ENCODE measurements at places on chromosomes 4 and X.

DNA sequence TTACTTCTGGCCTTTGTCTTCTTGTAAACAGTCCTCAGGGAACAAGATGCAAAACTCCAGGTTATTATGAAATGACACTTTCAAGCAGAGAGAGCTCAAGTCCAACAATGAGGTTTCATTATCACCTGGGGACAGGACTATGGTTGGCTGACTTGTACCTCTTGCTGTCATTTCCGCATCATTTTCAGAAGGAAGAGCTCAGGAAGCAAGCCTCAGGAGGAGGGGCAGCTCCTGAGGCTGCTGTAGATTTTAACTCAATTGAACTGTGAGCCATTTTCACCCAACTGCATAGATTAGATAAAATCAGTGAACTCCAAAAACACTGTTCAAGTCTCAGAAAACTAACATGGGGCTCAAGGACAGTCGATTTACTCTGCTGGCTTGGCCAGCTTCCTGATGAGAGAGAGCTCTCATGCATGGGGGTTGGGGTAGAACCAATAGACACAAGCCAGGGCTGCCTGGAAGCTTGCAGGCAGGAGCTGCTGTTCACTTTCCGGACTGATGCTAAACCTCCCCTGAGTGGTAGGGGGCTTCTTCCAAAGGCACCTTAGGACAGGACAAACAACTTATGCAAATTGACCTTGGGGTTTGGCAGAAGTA, 23.6 kb downstream of the TMEM255A start:
- DNase-seq, result no peak

GRCh38 chrX:41127477-41128192, 42.4 kb downstream of the USP9X start:
- DNase-seq, result no peak

DNA sequence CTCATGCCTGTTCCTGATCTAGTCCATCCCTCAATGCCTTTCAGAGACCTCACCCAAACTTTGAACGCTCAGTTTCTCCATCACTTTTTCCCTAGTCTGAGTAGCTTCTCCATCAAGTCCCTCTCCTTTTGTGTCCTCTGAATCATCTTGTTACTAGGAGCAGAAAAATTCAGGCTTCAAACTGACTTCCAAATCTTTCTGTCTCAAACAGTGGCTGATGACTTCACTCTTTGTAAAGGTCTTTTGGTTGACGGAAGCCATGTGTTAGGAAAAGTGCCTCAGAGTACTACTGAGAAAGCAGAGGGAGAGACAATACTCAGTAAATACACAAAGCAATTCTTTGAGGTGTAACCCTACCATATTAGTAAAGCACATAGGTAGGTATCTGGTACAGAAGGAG, 65.7 kb upstream of the CAMK2D start:
- DNase-seq, result no peak

- no peak for DNase-seq
Measured at GRCh38 chrX:150017868-150018267, 79.6 kb upstream of the EOLA2 start.

DNA sequence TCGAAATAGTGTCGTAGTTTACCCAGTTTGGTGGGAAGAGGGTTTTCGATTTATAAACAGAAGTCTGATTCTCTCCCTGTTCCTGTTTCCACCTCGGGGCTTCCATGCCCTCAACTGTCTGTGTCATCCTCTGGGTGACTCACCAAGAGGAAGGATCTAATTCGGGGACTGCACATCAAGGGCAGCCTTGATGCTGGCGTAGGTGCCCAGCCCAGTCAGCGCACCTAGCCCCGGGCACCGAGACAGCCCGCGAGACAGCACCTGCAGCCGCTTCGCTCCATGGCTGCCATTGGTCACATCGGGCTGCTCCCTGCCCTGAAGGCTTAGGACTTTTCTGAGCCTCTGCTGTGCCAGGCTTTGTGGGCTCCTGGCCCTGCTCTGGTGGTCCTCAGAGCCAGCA, 7.7 kb downstream of the ABCD1 start:
- no peak for DNase-seq

- DNase-seq, result no peak
Measured at GRCh38 chr4:1808396-1808795, 15.3 kb downstream of the FGFR3 start.

DNA sequence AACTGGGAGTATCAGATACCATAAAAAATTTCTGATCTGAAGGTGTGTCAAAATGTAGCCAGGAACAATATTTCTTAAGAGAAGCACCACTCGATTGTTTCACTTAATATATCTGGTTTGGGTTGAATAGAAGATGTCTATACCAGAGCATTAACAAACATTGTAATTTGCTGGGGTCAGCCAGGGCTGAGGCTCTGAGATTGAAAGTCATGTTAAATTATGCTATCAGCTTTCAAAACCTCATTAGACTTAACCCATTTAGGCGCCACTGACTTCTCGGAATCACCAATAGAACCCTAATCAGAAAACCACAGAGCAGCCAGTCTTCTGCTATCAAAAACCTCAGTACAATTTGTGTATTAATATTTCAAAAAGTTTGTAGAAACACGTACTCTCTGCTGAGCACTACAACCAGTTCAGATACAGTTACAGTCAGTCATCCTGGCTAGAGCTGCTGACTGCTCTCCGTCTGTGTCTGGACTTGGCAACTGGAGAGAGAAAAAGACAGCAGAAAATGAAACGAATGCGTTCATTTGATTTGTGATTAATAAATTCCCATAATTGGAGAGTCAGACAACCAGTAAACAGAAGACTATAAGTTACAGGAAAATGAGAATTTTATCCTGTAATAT, 848.6 kb upstream of the PABPC4L start:
- no peak for DNase-seq

- no peak for DNase-seq
Measured at GRCh38 chrX:9227276-9227675, 193.3 kb upstream of the FAM9B start.

Data from left renal pelvis (tissue), 4 donors.